ENCODE measurements at places on chromosomes 13 and 19.

GRCh38 chr19:10829967-10830366 is 6.0 kb downstream of the TMED1 start:
- no peak for DNase-seq

- no peak for DNase-seq
Observed at GRCh38 chr19:47037766-47038165, 10.7 kb downstream of the TMEM160 start.

DNA sequence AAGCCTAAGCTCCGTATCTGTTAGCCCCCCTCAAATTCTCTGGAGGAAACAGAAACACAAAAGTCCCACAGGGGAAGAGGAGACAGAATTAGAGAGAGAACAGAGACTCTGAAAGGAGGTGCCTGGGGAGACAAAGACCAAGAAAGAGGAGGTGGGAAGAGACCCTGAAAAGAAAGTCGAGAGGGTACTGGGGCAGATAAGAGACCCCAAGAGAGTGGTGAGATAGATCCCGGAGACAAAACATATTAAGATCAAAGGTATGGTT is 915 bp upstream of the GRWD1 start:
- no peak for DNase-seq

GRCh38 chr19:20051841-20052768 is 12.8 kb upstream of the ZNF682 start:
- peak; percentile 96 for DNase-seq

DNA sequence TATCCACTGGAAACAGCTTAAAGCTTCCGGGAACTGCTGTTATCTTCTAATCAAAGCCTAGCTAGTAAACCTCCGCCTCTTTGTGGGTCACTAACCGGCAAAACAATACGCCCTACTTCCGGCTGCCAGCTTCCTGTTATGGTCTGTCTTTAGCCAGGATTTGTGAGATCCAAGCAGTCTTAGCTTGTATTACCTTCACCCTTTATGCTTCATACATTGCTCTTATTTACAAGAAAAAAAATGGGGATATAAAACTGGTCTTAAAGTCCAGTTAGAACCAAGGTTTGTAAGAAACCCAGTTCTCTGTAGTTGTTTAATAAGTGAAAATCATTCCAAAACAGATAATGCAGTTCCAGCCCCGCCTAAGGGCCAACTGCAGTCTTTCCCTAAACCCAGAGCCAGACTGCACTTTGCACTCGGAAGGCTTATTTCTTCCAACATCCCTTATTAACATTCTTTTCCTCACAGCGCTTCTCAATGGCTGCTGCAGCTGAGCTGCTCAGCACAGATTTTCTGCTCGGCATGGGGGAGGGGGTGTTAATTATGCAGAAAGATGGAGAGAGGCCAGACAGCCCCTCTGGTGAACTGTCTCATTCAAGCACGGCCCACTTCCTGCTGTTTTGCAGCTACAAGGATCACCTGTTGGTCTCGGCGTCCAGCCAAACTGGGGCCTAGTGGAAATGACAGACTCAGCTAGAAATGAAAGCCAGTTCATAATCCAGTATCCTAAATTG is 368.4 kb downstream of the KLF12 start:
- peak; percentile 97 for DNase-seq

DNA sequence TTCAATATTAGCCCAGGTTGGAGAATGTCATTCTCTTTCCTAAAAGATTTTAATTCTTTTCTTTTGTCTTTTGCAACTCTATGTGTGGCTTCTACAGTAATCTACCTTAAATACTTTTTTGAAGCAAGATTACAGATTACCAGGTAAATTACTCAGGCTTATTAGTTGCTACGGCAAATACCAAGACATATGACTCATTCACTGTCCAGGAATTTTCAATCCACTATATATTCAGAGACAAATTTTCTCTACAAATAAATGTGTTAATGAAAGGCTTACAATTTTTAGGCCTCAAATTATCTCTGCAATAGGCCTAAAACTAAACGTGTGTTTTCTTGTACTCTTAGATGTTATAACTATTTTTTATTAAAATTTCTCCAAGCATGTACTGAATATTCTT is 631.3 kb downstream of the DIAPH3 start:
- DNase-seq, result no peak

- DNase-seq, result no peak
Observed at GRCh38 chr13:109976206-109976997, 190.0 kb upstream of the IRS2 start.

GRCh38 chr13:44920013-44920412 is 69.3 kb downstream of the NUFIP1 start:
- DNase-seq, result no peak

- no peak for DNase-seq
Observed at GRCh38 chr13:111262715-111263114, 57.7 kb upstream of the TEX29 start.

- no peak for DNase-seq
Observed at GRCh38 chr13:99895444-99896368, 75.9 kb downstream of the ZIC5 start.

- DNase-seq, result no peak
Observed at GRCh38 chr13:33913829-33914228, 95.9 kb downstream of the RFC3 start.

DNA sequence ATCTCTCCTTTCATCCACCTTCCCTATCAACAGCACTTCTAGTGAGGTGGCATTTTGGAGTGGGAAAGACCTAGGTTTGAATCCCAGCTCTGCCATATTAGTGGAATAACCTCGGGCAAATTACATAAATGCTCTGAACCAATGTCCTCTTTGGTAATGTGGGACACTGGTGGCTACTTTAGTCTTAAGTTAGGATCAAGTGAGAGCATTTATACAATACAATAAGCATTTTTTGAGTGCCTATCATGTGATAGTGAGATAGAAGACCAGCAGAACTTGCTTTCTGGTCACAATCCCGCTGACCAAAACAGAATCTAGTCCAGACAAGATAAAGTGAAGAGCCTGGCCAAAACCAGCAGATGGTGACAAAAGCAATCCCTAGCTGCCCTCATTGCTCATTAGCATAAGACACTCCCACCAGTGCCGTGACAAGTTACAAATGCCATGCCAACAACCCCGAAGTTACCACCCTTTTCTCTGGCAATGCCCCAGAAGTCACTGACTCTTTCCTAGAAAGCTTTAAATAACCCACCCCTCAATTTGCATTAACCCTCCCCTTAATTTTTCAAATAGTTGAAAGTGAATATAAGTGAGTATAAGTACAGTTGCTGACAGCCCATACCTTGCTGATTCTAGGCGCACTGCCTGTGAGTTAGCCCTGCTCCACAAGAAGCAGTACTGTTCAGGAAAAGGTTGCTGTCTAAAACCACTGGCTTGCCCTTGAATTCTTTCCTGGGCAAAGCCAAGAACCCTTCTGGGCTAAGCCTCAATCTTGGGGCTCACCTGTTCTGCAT is 28.9 kb upstream of the KPNA3 start:
- no peak for DNase-seq

DNA sequence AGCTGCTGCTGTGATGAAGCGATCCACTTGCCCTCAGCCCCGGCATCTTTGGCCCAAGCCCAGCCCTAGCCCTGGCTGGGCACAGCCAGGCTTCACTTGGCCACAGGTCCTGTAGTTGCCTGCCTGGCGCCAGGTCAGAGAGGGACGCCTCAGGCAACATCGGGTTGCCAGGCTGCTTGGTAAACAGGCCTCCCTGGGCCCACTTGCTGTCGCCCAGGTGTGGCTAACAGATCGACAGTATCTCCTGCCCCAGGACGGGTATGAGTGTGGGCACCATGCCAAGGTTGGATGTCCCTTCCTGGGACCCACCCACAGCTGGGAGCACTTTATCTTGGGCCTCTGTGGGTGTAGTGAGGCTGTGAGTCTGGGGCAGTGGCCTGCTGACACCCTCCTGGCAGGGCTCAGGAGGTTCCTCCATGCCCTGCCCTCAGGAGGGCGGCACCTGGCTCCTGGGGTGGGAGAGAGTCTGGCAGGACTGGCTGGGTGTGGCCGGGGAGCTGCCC is 27.8 kb downstream of the CARM1 start:
- no peak for DNase-seq

GRCh38 chr19:44943801-44944249 is 1.8 kb downstream of the APOC4 start:
- no peak for DNase-seq

DNA sequence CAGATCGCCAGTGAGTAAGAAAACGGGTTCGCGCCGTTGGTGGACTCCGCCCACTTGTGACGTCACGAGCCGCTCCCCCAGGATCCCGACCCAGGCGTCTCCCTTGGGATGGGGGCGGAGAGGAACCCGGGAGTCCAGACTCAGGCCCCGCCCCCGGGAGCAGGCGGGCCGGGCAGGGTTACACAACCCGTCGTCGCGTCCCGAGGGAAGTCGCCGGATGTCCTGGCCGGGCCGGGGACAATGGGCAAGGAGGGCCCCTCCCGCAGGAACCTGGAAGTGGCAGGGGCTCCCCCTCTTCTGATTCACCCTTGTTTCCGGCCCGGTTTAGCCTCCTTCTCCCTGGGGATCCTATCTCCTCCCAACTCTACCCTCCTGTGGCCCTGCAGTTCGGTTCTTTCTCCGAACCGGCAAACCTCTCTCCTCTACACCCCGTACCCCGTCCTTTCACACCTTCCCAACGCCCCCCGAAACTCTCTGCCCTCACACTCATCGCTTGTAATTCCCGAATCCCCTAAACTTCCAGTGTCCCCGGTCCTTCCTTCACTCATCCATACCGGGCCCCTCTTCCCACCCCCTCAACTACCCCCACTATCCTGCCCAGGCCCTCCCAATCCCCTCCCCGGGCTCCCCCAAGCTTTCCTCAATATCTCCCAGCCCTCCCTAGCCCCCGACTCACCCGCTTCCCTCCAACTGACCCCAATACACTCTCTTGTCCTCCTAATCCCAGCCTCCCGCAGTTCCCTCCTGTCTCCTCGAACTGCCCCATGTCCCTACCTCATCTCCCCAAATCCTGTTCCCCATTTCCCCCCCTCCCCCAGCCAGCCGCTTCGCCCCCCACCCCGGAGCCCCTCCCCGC is 20.0 kb upstream of the ERCC1 start:
- peak; percentile 80 for DNase-seq

DNA sequence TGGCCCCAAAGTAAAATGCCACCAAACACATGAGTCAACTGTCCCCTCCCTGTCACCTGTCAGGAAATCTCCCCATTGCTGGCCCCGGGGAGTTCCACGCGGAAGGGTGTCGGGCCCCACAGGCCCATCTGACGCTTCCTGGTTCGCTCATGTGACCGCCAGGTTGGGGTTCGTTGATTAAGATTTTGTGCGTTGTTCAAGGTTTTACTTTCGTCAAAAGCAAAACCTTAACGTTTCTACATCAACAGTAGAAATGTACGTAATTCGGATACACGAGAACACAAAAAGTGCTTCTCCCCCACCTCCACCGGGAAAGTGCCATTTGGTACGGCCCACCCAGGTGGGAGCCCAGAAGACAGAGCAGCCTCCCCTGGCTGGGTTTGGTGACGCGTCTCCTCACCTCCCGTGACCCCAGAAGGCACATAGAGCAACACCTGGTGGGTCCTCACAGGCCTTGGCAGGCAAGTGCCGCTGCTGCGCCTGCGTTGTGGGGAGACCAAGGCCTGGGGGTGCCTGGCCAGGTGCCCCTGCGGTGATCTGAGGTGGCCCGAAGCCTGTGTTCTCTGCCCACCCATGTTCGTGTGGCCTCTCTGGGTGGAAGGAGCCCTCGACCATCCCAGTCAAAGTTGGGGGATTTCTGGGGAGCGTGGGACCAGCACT is 161.6 kb downstream of the KDM4B start:
- DNase-seq, result no peak

DNA sequence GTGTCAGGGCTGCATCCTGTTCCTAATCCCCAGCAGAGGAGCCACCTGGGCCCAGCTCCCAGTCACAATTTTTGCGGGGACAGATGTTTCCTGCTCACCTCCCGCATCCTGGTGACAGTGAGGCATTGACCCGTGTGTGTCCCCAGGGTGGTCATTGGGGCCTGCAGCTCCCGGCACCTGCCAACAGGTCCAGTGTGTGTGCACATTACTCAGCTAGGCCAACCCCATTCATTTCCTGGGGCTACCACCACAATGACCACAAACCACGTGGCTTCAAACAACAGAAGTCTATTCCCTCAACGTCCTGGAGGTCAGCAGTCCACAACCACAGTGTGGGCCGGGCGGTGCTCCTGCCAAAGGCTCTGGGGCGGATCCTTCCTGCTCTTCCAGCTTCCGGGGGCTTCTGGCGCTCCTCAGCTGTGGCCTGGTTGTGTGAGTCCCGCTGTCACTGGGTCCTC is 11.9 kb upstream of the F2RL3 start:
- no peak for DNase-seq

GRCh38 chr19:45405435-45406225 is 761 bp upstream of the PPP1R13L start:
- peak; percentile 81 for DNase-seq

- DNase-seq, result no peak
Observed at GRCh38 chr13:113901231-113901630, 37.4 kb upstream of the GAS6 start.

GRCh38 chr19:56751078-56751489 is 79.5 kb upstream of the ZNF835 start:
- DNase-seq, result peak; percentile 79

GRCh38 chr13:91136806-91137205 is 210.7 kb upstream of the MIR17HG start:
- no peak for DNase-seq

- no peak for DNase-seq
Observed at GRCh38 chr13:55359067-55359466, 1781.7 kb upstream of the PRR20A start.
